ENCODE measurements at places on chromosomes 3 and 15. TPM values are rescaled to one million over a fixed set of nuclear protein-coding genes. Genes with fewer than 3 reads are reported as not detected.

ACTRT3 gene
- 2.4 TPM for total RNA-seq

CD86 gene
- not detected for total RNA-seq

MINDY4B gene
- total RNA-seq: not detected

EPHA6 gene
- total RNA-seq: not detected

C3orf22 gene
- total RNA-seq: not detected

GREM1 gene
- total RNA-seq: 4.7 TPM

ELL3 gene
- 1.3 TPM for total RNA-seq

SELENOK gene
- 22.6 TPM for total RNA-seq

LHFPL4 gene
- 0.30 TPM for total RNA-seq

GOLGA8O gene
- total RNA-seq: 0.37 TPM

TRIP4 gene
- total RNA-seq: 27.9 TPM

TLE3 gene
- 17.3 TPM for total RNA-seq

EOMES gene
- 0.64 TPM for total RNA-seq

AHSG gene
- 0.16 TPM for total RNA-seq

DCLK3 gene
- not detected for total RNA-seq

SI gene
- total RNA-seq: not detected

NAALADL2 gene
- 0.34 TPM for total RNA-seq

CLRN1 gene
- total RNA-seq: not detected

ANKDD1A gene
- total RNA-seq: 1.7 TPM

CCDC54 gene
- total RNA-seq: not detected

TRANK1 gene
- total RNA-seq: 2.2 TPM

NGLY1 gene
- total RNA-seq: 19.8 TPM

TMOD3 gene
- total RNA-seq: 64.9 TPM

VEPH1 gene
- total RNA-seq: 0.31 TPM

PIGZ gene
- total RNA-seq: 1.7 TPM

PDCD6IP gene
- total RNA-seq: 164 TPM

FAM81A gene
- total RNA-seq: 13.4 TPM

TRIM42 gene
- not detected for total RNA-seq

ARHGAP31 gene
- total RNA-seq: 0.85 TPM

SEC11A gene
- total RNA-seq: 333 TPM

COPG1 gene
- 80.0 TPM for total RNA-seq

RPL39L gene
- 49.2 TPM for total RNA-seq

IQCF6 gene
- not detected for total RNA-seq

TMC3 gene
- not detected for total RNA-seq

SLC24A5 gene
- total RNA-seq: not detected

SYNM gene
- total RNA-seq: 33.6 TPM

ZDHHC23 gene
- 3.4 TPM for total RNA-seq

INSYN1 gene
- 1.9 TPM for total RNA-seq

TRH gene
- total RNA-seq: not detected

PLA2G4E gene
- total RNA-seq: not detected

Data from A549 treated with GW870086 at 1 μM for 4 hours (cell line).